Activated B cell treated with CpG ODN at 0.5 μM for 24 hours (primary cell): ENCODE measurements at places on chromosomes 12 and 14. TPM values are rescaled to one million over a fixed set of nuclear protein-coding genes. Genes with fewer than 3 reads are reported as not detected.

DNA sequence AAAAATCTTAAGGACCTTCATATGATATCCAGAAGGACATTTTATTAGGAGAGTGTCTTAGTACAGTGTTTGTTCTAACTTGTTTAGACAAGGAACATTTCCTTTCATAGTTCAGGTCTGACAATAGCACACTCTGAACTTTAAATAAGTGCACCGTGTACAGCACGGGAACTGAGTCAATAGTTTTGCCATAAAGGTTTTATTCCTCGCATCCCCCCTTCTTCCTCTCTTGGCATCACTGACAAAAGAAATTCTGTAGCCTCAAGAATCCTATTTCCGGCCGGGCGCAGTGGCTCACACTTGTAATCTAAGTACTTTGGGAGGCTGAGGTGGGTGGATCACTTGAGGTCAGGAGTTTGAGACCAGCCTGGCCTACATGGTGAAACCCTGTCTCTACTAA is 58.3 kb downstream of the TMCC3 start:
- peaks cover 21% of the 10 kb centered on the region for H3K4me1 ChIP-seq
- H3K36me3 ChIP-seq, result peaks cover 15% of the 10 kb centered on the region
- no peaks in the 10 kb centered on the region for H3K27me3 ChIP-seq
- H3K4me3 ChIP-seq, result no peak overlapping the region

DNA sequence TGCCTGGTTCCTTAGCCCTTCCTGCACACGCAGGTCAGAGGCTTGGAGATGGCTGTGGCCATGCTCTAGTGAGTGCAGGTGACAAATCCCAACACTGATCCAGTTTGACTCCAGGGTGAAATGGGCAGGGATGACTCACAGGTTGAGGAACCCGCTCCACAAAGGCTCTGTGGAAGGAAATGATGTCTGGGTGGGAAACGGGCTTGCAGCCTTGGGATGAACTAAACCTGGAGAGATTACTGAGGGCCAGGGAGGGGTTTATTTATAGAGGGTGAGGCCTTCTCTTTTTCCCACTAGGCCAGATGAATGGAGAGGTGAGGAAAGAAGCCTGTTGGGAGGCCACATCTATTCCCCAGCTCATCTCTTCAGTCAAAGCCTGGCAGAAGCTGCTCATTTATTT is 29.3 kb upstream of the EMP1 start:
- no peaks in the 10 kb centered on the region for H3K36me3 ChIP-seq
- H3K4me3 ChIP-seq, result no peak overlapping the region
- H3K27me3 ChIP-seq, result peaks cover 10% of the 10 kb centered on the region
- H3K4me1 ChIP-seq, result peaks cover 21% of the 10 kb centered on the region

GRCh38 chr12:65703176-65703575 is 121.1 kb upstream of the HMGA2 start:
- no peaks in the 10 kb centered on the region for H3K36me3 ChIP-seq
- DNase-seq, result no peak
- no peak overlapping the region for H3K27ac ChIP-seq
- no peaks in the 10 kb centered on the region for H3K4me1 ChIP-seq

- no peaks in the 10 kb centered on the region for H3K27me3 ChIP-seq
- H3K4me1 ChIP-seq, result no peaks in the 10 kb centered on the region
- no peak for DNase-seq
- H3K36me3 ChIP-seq, result peaks cover 2% of the 10 kb centered on the region
- no peak overlapping the region for H3K27ac ChIP-seq
Observed at GRCh38 chr12:46650688-46651087, 175.1 kb downstream of the SLC38A4 start.

DNA sequence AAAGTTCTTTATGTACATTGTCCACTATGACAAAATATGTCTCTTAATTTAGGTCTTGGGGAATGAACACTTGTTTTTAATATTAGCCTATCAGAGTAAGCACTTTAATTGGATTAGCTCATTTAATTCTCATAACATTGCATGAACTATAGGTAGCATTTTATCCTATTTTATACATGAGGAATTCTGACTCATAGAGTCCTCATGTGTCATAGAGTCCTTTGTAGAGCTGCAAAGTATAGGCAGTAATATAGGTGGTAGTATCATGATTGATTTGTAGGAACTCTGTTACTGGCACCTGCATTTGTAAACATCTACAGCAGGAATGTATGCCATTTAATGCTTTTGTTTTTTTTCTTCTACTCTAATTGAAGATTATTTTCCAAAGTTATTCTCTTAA is 96.0 kb downstream of the GPHN start:
- H3K27ac ChIP-seq, result no peak overlapping the region
- H3K4me1 ChIP-seq, result peaks cover 4% of the 10 kb centered on the region
- H3K36me3 ChIP-seq, result no peaks in the 10 kb centered on the region

- H3K4me3 ChIP-seq, result peak overlapping the region; percentile 16
- H3K27ac ChIP-seq, result peak overlapping the region; percentile 57
Observed at GRCh38 chr12:113468365-113469223, 3.1 kb downstream of the LHX5 start.

GRCh38 chr12:94763462-94763861 is 113.1 kb upstream of the TMCC3 start:
- H3K27ac ChIP-seq, result no peak overlapping the region
- H3K4me1 ChIP-seq, result peaks cover 60% of the 10 kb centered on the region
- DNase-seq, result no peak
- H3K27me3 ChIP-seq, result no peaks in the 10 kb centered on the region
- no peaks in the 10 kb centered on the region for H3K36me3 ChIP-seq

- peak overlapping the region; percentile 99 for H3K27ac ChIP-seq
- peaks cover 87% of the 10 kb centered on the region for H3K4me1 ChIP-seq
- no peaks in the 10 kb centered on the region for H3K36me3 ChIP-seq
- peak overlapping the region; percentile 28 for H3K4me3 ChIP-seq
Observed at GRCh38 chr14:61504901-61505300, 183.5 kb downstream of the PRKCH start.

GRCh38 chr12:94805749-94806529 is 155.6 kb upstream of the TMCC3 start:
- H3K27ac ChIP-seq, result peak overlapping the region; percentile 77
- H3K36me3 ChIP-seq, result peaks cover 49% of the 10 kb centered on the region
- no peak for DNase-seq
- no peaks in the 10 kb centered on the region for H3K27me3 ChIP-seq

- DNase-seq, result no peak
- H3K36me3 ChIP-seq, result no peaks in the 10 kb centered on the region
- no peaks in the 10 kb centered on the region for H3K4me1 ChIP-seq
- H3K4me3 ChIP-seq, result no peak overlapping the region
- no peaks in the 10 kb centered on the region for H3K27me3 ChIP-seq
Observed at GRCh38 chr12:51520576-51521325, 70.3 kb upstream of the SCN8A start.

DNA sequence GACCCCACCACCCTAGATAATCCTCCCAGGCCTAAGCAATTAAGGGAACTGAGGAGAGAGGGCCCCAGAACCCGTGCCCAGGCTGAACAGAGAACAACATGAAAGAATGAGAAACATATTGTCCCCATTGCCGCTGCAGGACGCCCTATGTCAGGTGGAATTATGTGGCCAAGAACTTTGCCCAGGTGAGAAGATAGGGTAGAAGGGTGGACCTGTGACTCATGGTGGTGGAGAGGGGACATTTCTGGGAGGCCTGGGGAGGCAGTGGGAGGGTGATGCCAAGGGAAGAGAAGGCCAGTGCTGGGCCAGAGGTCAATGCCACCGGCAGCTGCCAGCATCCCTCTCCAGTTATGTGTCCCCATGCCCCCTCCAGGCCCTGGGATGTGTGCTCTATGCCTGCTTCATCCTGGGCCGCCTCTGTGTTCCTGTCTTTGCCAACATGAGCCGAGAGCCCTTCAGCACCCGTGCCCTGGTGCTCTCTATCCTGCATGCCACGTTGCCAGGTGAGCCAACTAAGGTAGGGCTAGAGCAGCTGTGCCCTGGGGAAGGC is 15.5 kb downstream of the SOAT2 start:
- no peaks in the 10 kb centered on the region for H3K27me3 ChIP-seq
- H3K4me3 ChIP-seq, result no peak overlapping the region
- no peak overlapping the region for H3K27ac ChIP-seq
- DNase-seq, result no peak
- H3K36me3 ChIP-seq, result no peaks in the 10 kb centered on the region
- no peaks in the 10 kb centered on the region for H3K4me1 ChIP-seq

DNA sequence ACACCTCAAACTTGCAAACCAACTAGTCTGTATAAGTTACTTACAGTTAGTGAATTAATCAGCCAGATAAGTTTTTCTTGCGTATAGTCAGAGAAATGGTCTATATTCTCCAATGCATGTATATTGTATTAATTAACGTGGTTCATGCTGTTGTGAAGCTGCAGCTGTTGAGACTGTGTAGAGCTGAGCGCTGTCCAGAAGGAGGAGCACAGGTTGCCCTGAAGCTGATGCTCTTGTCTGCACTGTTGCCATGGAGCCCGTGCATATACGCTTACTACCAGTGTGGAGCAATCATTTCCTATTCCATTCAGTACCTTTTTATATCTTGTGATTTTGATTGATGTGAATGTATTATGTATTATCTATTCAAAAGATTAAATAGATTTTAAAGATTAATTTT is 74.3 kb upstream of the ARID2 start:
- H3K27me3 ChIP-seq, result peaks cover 7% of the 10 kb centered on the region
- H3K27ac ChIP-seq, result no peak overlapping the region
- no peak overlapping the region for H3K4me3 ChIP-seq
- no peaks in the 10 kb centered on the region for H3K36me3 ChIP-seq

GRCh38 chr14:85604714-85605113 is 74.8 kb downstream of the FLRT2 start:
- no peaks in the 10 kb centered on the region for H3K36me3 ChIP-seq
- no peak overlapping the region for H3K27ac ChIP-seq
- H3K27me3 ChIP-seq, result no peaks in the 10 kb centered on the region
- no peak overlapping the region for H3K4me3 ChIP-seq
- no peaks in the 10 kb centered on the region for H3K4me1 ChIP-seq
- DNase-seq, result no peak

- H3K4me3 ChIP-seq, result peak overlapping the region; percentile 95
- H3K27ac ChIP-seq, result peak overlapping the region; percentile 94
- peak; percentile 33 for DNase-seq
- no peaks in the 10 kb centered on the region for H3K27me3 ChIP-seq
- H3K4me1 ChIP-seq, result peaks cover 67% of the 10 kb centered on the region
Observed at GRCh38 chr12:47307680-47308399, 228.1 kb upstream of the AMIGO2 start.

- DNase-seq, result no peak
- peaks cover 44% of the 10 kb centered on the region for H3K36me3 ChIP-seq
Observed at GRCh38 chr12:43776498-43776897, 17.7 kb downstream of the IRAK4 start.

- no peak overlapping the region for H3K4me3 ChIP-seq
- H3K27me3 ChIP-seq, result peaks cover 29% of the 10 kb centered on the region
- DNase-seq, result no peak
- no peaks in the 10 kb centered on the region for H3K36me3 ChIP-seq
Observed at GRCh38 chr12:75208856-75209811, 505 bp downstream of the KCNC2 start.

DNA sequence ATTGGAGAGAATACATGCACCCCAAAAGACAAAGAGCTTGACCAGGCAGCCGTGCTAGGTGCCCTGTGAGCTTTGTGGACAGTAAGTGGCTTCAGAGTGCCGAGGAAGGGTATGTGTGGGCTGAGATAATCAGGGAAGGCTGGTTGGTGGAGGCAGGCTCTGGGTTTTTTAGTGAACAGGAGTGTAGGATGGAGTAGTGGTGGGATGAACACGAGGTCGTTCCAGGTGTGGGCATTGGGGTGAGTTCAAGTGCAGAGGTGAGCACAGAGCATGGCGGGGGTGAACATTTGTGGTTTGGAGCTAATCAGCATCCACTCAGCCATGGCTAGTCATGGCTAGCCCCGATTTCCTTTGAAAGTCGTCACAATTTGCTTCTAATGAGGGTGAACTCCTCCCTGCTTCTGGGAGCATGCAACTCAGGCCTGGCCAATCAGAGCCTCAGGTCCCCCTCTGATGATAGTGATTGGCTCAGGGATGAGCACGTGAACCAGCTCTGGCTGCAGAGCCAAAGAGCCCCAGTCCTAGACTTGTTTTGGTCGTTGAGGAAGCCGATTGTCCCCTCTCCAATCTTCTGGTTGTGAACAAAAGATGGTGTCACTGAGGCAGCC is 40.7 kb upstream of the TCL1B start:
- H3K36me3 ChIP-seq, result no peaks in the 10 kb centered on the region
- H3K27ac ChIP-seq, result no peak overlapping the region
- H3K4me1 ChIP-seq, result peaks cover 23% of the 10 kb centered on the region
- no peak for DNase-seq
- peaks cover 10% of the 10 kb centered on the region for H3K27me3 ChIP-seq

GRCh38 chr12:111777345-111778045 is 10.8 kb downstream of the ALDH2 start:
- no peaks in the 10 kb centered on the region for H3K27me3 ChIP-seq
- no peak overlapping the region for H3K27ac ChIP-seq
- peaks cover 40% of the 10 kb centered on the region for H3K4me1 ChIP-seq
- H3K36me3 ChIP-seq, result peaks cover 8% of the 10 kb centered on the region

GRCh38 chr12:124191024-124191359 is 103.9 kb upstream of the RFLNA start:
- no peaks in the 10 kb centered on the region for H3K36me3 ChIP-seq
- no peaks in the 10 kb centered on the region for H3K4me1 ChIP-seq
- no peaks in the 10 kb centered on the region for H3K27me3 ChIP-seq
- DNase-seq, result no peak

DNA sequence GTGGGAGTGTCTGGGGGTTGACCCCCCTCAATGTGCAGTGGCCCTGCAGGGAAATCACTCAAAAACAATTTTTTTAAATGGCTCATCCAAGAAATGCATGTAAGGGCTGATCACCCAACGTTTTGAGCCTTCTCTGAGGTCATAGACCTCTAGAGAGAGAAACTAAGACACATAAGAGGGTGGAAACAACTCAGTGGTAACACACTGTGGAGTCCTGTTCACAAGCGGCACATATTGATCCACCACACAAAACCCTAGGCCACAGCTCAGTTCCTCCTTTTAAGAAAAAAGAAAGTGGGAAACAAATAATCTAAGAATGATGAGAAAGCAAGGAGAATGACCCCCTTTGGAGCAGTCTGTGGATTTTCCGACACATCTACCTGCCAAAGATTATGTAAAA is 83.0 kb upstream of the METAP2 start:
- H3K27me3 ChIP-seq, result peaks cover 3% of the 10 kb centered on the region
- H3K4me1 ChIP-seq, result peaks cover 16% of the 10 kb centered on the region
- H3K27ac ChIP-seq, result peak overlapping the region; percentile 18
- peak overlapping the region; percentile 15 for H3K4me3 ChIP-seq
- H3K36me3 ChIP-seq, result no peaks in the 10 kb centered on the region

DNA sequence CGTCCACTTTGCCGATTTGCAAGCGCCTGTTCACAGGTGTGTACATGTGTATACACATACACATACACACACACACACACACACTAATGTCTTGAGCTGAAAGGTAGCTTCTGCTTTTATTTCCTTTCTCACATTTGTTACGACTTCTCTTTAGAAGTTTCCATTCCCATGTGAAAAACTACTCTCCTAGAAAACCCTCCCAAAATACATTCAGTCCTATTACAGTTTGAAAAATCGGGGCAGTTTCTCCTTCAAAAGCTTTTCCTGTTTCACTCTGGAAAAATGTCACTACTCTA is 3.9 kb downstream of the BLTP3B start:
- DNase-seq, result no peak
- no peaks in the 10 kb centered on the region for H3K27me3 ChIP-seq
- peak overlapping the region; percentile 59 for H3K4me3 ChIP-seq
- H3K36me3 ChIP-seq, result peaks cover 4% of the 10 kb centered on the region
- peak overlapping the region; percentile 76 for H3K27ac ChIP-seq

ACTN1 gene
- 0.22 and 0.29 TPM in 2 replicates for total RNA-seq

TAMALIN gene
- total RNA-seq, result 47.6 and 52.8 TPM in 2 replicates

SLC48A1 gene
- 12.7 and 12.8 TPM in 2 replicates for total RNA-seq

HOXC4 gene
- total RNA-seq, result 4.3 and 4.8 TPM in 2 replicates

PLEKHD1 gene
- 0.22 and 0.24 TPM in 2 replicates for total RNA-seq

SLC22A17 gene
- 0.20 TPM in 1 of 2 replicates, not detected in the other for total RNA-seq

ATL1 gene
- 0.49 and 1.4 TPM in 2 replicates for total RNA-seq

ATN1 gene
- 42.8 and 50.9 TPM in 2 replicates for total RNA-seq

OVCH1 gene
- total RNA-seq, result not detected in 2 replicates

MYF5 gene
- not detected in 2 replicates for total RNA-seq

KLRK1 gene
- 0.56 and 0.98 TPM in 2 replicates for total RNA-seq

HOXC13 gene
- total RNA-seq, result not detected in 2 replicates
